ENCODE measurements at places on chromosomes 1 and 21. TPM values are rescaled to one million over a fixed set of nuclear protein-coding genes. Genes with fewer than 3 reads are reported as not detected.

DNA sequence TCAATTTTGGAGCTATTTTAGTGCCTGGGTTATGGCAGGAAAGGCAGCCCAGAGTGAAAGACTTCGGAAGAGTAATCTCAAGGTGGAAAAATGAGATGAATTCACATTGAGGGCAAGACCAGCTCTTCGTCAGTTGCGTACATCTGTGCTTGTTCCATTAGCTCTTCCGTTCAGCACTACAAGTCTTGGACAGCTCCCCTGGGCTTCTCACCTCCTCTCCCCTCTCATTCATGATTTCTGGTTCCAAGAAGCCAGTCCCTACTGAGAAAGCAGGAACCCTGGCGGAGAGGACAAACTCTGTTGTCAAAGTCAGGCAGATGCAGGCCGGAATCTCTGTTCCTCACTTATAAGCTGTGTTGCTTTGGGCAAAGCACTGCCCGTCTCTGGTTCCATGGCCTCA lies 76.5 kb downstream of the ACTL8 start:
- DNase-seq = peak; percentile 20

DNA sequence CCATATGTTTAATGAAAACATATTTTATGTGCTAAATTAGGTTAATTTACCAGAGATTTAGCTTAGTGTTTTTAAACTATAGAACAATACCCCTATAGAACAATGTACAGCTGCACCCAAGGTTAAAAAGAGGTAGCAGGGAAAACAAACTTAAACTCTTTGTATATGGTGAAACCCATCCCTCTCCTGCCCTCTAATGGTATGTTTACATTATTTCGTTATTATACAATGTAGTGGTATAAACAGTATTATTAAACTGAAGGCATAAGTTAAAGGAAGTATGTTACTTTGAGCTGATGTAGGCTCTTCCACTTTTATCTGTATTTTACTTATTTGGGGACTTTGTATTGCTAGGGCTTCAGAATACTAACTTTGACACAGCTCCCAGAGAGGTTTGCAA lies 16.7 kb upstream of the ZYG11A start:
- peak; percentile 15 for DNase-seq

- peak; percentile 67 for DNase-seq
Measured at GRCh38 chr1:221816899-221817298, 75.0 kb upstream of the DUSP10 start.

Gene FAM3B
- not detected for total RNA-seq

Gene LAMB3
- total RNA-seq = 1.8 TPM

DNA sequence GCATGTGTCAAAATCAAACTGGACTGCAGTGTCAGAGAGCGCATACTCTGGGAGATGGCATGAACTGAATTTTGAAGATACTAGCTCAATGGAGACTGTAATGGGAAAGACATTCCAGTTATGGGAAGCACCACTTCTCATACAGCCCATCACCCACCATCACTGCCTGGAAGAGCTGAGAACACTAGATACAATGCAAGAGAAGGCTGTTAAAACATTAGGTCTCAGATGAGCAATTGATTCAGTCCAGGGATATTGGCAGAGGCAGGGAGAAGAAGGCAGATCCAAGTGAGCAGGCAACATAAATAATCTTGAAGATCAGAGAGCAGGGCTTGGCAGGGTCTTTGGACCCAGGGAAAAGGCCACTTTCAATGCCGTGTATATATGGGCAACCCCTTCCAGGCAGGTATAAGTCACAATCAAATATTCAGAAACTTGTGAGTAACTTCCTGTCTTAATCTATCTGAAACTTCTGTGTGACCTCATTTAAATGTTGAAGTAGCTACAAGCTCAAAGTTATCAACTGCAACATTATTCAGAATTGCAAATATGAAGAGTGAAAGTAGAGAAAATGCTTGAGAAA lies 290.3 kb upstream of the SGIP1 start:
- no peak for DNase-seq

GRCh38 chr21:38643404-38644023 lies 145.2 kb upstream of the ERG start:
- no peak for DNase-seq

Gene TINAGL1
- 0.90 TPM for total RNA-seq

DNA sequence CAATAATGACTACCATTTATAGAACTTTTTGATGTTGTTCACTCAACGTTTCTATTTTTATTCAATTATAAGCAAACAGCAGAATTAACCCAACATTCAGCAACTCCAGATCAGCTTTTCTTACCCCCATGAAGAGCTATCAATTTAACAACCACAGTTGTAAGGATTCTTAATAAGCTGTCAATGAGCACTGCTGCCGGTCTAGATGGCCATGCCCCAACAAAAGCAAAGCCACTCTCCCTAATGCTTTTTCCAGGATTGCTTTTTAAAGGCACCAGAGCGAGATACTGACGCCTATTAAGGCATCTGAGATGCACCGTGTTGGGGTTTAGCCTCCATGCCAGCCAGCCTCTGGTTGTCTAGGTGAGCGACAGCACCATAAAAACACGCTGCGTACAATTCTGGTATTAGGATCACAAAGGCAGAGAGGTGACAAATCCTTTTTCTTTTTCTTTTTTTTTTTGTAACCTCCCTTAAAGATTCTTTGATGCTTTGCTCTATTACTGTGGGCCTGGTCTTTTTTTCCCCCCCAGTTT lies 39.5 kb downstream of the PTPRC start:
- DNase-seq = no peak

Gene OR2L5
- total RNA-seq = not detected

DNA sequence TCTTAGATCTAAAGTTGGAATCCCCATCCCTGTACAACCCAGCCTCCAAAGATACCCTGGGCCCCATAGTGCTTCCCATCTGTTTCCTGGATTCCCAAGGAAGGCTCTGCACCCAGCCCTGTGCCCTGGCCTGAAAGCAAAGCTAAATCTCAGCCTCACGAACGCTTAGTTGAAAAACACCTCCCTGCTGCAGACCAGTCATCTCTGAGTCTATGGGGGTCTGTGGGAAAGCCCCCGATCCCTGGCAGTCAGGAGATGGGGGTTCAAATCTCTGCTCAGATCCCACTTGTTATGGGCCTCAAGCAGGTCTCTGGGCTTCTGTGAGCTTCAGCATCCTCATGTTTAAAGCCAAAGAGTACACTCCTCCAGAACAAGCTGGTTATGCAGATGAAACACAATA lies 210.5 kb upstream of the GRIK3 start:
- DNase-seq = no peak

DNA sequence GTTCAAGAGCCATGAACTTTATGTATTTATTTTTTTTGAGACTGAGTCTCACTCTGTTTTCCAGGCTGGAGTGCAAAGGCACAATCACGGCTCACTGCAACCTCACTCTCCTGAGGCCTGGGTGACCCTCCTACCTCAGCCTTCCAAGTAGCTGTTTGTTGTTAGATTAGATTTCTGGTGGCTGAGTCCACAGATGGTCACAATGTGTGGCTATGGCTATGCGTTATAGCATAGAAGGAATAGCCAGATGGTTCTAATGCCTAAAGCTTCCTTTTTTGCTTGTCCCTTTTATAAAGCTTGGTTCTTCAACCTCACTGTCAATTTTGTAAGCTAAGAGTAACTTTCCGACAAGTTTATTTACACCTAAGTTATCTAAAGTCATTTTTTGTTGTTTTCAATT lies 62.3 kb upstream of the FMN2 start:
- no peak for DNase-seq

DNA sequence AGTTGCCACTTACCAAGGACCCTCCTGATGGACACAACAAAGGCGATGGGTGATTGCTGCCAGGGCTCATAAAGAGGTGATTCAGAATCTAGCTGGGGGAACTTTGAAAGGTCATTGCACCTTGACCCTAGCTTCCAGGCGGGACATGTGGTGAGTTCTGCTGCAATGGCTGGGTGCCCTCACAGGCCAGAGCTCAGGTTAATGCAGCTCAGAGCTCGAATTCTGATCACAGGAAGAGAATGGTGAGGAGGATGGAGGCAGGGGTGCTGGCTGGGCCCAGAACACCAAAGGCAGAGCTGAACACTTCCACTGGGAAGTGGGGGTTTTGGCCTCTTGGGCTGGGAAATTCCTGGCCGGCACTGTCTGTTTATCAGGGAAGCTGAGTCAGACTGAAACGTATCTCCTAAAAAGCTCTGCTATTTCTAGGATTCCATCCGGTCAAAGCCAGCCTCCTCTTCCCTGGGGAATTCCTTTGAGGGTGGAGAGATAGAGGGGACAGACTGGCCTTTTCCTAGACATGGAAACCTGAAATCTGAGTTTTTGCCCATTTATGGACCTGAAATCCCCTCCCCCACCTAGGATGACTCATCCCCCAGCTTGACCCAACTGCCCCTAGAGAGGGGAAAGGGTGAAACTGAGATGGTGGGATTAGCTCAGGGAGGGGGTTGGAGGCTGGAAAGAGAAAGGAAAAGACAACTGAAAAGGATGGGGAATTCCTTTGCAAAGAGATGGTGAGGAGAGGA lies 27.2 kb downstream of the NUAK2 start:
- peak; percentile 60 for DNase-seq

Gene CYP4B1
- not detected for total RNA-seq

Gene CFHR2
- total RNA-seq = not detected

DNA sequence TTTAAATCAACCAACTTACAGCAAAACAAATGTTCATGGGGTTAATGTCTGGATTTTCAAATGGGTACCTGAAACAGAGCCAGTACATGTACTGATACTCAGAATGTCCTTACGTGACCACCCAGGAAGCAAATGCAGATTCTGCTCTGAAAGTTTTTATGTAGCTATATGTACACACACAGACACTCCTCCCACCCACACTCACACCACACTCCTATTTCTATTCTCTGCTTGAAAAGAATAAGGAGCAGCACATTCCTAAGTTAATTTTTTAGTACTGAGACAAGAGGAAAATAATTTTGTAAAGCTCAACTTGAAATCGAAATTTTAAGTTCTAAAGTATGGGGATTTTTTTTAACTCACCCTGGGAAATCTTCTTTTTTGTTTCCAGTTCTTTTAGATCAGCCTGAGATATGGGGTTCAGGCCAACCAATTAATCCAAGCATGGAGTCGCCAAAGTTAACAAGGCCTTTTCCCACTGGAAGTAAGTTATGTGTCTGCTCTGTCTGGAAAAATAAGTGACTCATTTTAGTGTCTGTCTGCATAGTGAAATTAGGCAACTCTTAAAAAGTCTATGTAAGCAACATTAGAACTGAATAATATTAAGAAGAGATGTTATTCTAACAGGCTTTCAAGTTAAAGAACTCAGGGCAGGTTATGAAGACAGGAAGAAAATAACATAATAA lies 75.5 kb upstream of the DYNLT5 start:
- DNase-seq = peak; percentile 30

DNA sequence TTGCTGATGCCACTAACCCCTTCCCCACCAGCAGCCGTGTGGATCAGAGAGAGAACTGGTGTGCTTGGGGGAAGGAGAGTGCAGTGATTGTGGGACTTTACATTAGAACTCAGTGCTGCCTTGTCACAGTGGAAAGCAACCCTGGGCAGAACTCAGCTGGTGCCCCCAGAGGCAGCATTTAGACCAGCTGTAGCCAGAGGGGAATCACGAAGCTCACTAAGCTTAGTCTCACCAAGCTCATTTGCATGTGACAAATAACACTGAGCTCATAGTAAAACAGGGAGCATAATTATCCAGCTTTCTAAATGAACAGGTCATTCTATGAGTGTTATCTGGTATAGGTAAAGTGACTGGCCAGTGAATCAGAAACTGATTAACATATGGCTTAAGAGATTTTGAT lies 9.8 kb upstream of the SMAP2 start:
- DNase-seq = no peak

DNA sequence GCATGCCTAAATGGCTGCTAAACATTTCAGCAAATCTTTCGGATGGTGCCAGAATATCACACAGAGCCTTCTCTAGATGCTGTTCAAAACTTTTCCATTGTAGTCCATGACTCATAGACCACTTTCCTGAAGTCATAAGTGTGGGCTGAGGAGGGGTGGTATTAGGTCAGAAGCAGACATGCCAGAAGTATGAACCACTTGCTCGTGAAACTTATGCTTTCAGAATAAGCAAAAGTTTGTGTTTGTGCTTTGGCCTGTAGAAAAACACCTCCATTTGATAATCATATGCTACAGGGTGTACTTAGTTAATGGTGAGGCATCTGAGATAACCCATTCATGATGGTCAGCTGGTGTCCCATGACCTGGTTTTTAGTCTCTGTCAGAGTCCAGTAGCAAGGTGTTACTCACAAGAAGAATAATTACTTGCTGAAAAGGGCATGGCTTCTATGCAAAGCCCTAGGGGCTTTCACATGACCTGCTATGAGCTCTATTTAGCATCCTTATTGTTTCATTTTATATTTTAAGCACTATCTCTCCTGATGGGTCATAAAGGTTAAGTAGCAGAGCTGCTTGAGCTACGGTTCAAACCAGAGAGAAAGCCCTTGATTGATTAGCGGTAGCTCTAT lies 183.1 kb upstream of the IVNS1ABP start:
- peak; percentile 21 for DNase-seq

GRCh38 chr1:31588751-31589515 lies 12.6 kb downstream of the TINAGL1 start:
- no peak for DNase-seq

GRCh38 chr1:100989306-100990077 lies 36.1 kb downstream of the DPH5 start:
- DNase-seq = peak; percentile 79

- DNase-seq = no peak
Measured at GRCh38 chr1:65026235-65026634, 59.9 kb upstream of the JAK1 start.

GRCh38 chr1:70442490-70442889 lies 31.4 kb downstream of the CTH start:
- DNase-seq = no peak

Gene BTBD19
- total RNA-seq = 2.6 TPM

Gene FCGR3B
- not detected for total RNA-seq

DNA sequence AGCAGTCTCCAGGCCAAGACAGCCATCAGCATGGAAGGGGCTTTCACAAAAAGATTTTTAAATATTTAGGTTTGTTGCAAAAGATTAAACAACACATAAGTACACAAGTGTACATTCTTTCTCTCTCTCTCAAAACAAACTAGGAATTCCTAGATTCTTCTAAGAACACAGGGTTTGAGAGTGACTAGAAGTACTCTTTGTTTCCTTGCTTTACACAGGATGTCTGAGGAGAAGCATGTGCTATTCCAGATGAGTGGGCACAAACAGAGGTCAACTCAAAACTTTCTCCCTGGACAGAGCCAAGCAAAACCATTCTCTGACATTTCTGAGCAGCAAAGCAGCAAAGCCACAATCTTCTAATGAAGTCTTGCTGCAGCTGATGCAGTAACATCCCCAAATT lies 210.6 kb upstream of the HOOK1 start:
- DNase-seq = no peak

- no peak for DNase-seq
Measured at GRCh38 chr1:9822897-9823692, 670 bp downstream of the CLSTN1 start.

Gene AGMAT
- not detected for total RNA-seq

Gene DISP1
- total RNA-seq = 3.8 TPM

Gene FNDC5
- total RNA-seq = 0.15 TPM

- DNase-seq = no peak
Measured at GRCh38 chr1:117569856-117570255, 36.0 kb upstream of the TENT5C start.
